ENCODE measurements at places on chromosomes 2 and 18.

DNA sequence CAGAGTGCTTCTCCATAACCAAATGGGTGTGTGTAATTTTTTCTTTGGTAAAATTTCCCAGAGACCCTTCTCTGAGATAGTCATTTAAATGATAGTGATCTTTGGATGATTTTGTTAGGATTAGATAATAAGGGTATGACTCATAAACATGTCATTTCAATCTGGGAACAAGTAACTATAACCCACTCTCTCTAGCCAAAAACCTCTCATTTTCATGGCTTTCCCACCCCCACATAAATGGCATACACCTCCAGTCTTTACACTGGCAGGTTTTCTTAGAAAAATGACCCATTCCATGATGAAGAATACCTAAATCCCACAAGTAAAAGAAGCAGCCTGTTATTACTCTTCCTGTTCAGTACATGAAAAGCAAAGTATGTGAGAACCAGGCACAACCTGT lies 572.0 kb upstream of the ZEB2 start:
- DNase-seq = no peak

GRCh38 chr2:238120463-238121298 lies 17.8 kb upstream of the KLHL30 start:
- no peak for DNase-seq

GRCh38 chr2:120833127-120833675 lies 97.5 kb downstream of the GLI2 start:
- no peak for DNase-seq

GRCh38 chr2:29159125-29159524 lies 43.9 kb downstream of the CLIP4 start:
- no peak for DNase-seq

DNA sequence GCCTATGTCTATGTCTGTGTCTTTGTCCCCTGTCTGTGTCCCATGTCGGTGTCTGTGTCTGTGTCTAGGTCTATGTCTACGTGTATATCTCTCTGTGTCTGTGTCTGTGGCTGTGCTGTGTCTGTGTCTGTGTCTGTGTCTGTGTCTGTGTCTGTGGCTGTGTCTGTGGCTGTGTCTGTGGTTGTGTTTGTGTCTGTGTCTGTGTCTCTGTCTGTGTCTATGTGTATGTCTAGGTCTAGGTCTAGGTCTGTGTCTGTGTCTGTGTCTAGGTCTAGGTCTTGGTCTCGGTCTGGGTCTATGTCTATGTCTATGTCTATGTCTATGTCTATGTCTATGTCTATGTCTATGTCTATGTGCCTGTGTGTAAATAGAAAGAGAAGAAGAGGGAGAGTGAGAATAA lies 11.9 kb downstream of the IL1R2 start:
- DNase-seq = no peak

- no peak for DNase-seq
Observed at GRCh38 chr18:70284976-70285620, 3.7 kb upstream of the SOCS6 start.

DNA sequence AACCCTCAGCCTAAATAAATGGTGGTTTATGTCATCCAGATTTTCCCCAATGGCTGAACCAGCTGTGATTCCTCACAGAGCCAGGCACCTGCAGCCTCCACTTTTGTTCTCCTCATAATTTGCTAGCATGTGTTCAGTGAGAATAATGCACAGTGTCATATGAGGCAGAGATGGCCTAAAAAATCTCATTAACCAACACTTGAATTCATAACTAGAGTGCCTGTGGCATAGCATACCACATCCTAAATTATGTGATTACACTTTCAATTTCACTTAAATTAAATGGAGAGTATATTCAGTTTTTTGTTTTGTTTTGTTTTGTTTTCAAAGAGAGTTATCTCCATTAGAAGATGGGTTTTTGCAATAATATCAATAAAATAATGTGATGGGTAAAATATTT lies 488.0 kb downstream of the CBLN2 start:
- no peak for DNase-seq

DNA sequence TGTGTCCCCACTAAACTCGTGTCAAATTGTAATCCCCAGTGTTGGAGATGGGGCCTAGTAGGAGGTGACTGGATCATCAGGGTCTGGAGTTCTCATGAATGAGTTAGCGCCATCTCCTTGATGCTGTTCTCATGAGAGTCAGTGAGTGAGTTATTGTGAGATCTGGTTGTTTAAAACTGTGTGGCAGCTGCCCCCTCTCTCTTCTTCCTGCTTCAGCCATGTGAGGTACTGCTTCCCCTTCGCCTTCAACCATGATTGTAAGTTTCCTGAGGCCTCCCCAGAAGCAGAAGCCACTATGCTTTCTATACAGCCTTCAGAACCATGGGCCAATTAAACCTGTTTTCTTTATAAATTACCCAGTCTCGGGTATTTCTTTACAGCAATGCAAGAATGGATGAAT lies 50.4 kb downstream of the AP1S3 start:
- no peak for DNase-seq

GRCh38 chr2:201779901-201780673 lies 646 bp downstream of the ALS2 start:
- peak; percentile 41 for DNase-seq

GRCh38 chr2:217797661-217798069 lies 205.1 kb downstream of the TNS1 start:
- no peak for DNase-seq

DNA sequence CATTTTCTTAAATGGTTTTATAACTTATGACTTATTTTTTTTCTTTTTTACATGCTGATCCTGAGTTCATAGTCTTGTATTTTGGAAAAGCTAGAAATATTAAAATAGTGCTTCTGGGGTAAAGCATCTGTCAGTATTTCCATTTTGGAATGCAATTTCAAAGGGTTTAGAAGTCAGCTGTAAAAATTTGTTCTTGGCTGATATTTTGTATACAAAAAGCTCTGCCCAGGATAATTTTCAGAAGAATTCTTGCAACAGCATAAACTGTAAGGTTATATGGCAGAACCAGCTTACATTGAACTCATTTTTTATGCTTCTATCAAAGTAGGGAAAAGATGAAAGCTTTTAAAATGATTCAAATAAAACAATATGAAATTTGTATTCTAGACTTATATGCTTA lies 97.4 kb downstream of the DIS3L2 start:
- DNase-seq = no peak

- no peak for DNase-seq
Observed at GRCh38 chr2:66303471-66303870, 131.5 kb upstream of the MEIS1 start.

DNA sequence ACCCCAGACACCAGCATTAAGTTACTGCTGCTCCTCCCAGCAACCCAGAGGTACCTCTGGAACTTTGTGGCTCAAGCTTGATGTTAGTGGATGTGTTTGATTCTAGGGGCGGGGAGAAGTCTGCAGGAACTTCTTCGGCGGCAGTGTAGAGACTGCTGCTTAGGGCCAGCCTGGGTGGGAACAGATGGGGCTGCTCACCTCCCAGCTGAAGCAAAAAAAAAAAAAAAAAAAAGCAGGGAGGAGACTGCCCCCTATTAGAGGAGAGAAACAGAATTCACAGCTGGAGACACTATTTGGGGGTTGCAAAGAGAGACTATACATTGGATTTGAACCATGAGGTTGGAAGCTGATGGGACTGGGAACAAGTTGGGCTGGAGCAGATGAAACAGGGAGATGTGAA lies 28.6 kb upstream of the FAM136A start:
- DNase-seq = no peak

DNA sequence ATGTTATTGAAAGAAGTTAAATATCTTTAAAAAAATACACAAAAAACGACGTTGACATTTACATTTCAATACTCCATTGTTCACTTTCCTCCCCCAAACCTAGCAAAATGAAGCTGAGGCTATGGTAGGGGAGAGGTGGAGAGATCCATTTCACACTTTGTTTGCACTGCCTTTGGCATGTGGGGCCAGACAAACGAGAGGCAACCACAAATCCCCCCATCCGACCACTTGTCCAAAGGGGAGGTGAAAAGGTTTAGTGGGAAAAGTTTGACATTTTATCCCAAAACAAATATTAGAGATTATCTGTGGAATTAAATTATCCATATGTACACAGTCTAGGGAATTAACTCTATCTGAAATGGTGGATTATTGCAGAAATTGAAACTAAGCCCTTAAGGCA lies 261.7 kb upstream of the FIGN start:
- no peak for DNase-seq

- no peak for DNase-seq
Observed at GRCh38 chr2:30590407-30590806, 143.4 kb downstream of the LCLAT1 start.

DNA sequence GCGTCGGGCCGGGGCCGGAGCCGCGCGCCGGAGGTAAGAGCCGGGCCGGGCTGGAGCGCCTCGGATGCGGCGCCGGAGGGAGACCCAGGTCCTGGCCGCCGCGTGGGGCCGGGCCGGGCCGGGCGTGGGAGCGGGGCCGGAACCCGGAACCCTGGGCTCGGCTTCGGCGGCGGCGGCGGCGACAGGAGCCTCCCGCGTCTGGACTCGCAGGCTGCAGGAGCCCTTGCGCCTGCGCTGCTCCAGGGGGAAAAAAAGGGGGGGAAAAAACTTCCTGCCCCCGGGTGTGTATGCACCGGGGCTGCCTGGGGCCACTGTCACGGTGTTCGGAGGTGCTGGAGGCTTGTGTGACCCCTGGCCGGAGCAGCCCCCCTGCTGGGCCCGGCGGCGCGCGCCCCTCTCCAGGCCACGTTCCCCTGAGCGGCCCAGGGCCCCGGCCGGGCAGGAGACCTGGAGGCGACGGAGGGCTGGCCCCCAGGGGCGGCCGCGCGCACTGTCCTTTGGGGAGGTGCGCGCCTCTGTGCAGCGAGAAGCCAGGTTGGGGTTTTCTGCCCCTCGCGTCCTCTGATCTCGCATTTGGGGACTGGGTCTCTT lies 864 bp downstream of the KLHL29 start:
- peak; percentile 41 for DNase-seq

DNA sequence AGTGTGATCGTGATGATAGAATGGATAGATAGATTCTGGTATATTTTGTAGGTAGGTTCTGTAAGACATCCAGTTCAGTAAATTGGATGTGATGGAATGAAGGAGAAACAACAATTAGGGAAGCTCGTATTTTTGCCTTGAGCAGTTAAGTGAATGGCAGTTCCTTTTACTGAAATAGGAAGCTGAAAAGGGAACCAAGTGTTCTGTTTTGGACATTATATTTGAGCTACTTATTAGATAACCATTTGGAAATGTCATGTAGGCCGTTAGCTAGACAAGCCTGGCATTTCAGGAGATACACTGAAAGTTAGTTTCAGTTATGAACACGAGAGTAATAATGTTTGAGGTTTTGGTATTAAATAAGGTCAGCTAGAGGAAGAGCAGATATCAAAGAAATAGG lies 41.5 kb downstream of the MARCHF7 start:
- no peak for DNase-seq

GRCh38 chr18:51811883-51812282 lies 528.1 kb upstream of the DCC start:
- peak; percentile 13 for DNase-seq

DNA sequence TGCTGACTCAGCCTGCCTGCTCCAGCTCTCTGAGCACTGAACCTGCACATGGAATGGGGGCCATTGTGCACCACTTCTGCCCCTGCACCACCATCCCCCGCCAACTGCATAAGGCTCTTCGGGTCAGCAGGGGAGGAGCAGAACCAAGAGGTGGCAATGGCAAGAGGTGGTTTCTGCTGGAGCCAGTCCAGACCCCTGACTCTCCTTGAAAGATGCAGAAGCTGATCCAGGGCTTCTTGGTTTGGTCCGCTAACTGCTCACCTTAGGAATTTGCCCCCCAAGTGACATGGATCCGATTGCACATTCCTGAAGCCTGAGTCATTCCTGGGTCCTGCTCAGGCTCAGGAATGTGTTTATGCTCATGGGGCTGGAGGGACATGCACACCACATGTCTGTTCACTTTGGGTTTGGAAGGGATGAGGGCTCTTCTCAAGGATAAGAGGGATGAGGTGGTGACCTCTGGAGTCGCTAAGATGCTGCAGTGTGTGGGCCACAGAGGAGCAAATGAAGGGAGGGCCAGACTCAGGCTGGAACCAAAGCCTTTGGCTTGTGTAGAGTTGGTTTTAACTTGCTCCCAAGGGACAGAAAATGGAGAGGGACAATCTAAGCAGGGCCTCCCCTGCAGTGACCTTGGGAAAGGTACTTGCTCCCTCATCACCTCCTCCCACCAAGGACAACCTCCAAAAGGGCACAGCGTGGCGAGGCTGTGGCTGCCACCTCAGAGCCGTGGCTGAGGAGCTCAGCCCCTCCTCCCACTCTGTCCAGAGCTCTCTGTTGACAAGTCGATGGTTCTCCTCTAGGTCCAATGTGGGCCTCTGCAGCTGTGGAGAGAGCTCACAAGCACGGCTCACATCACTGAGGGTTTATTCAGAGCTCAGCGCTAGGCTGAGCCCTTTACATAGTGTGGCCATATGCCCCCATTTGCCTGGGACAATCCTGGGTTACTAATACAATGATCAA lies 66.2 kb downstream of the HS1BP3 start:
- DNase-seq = no peak

DNA sequence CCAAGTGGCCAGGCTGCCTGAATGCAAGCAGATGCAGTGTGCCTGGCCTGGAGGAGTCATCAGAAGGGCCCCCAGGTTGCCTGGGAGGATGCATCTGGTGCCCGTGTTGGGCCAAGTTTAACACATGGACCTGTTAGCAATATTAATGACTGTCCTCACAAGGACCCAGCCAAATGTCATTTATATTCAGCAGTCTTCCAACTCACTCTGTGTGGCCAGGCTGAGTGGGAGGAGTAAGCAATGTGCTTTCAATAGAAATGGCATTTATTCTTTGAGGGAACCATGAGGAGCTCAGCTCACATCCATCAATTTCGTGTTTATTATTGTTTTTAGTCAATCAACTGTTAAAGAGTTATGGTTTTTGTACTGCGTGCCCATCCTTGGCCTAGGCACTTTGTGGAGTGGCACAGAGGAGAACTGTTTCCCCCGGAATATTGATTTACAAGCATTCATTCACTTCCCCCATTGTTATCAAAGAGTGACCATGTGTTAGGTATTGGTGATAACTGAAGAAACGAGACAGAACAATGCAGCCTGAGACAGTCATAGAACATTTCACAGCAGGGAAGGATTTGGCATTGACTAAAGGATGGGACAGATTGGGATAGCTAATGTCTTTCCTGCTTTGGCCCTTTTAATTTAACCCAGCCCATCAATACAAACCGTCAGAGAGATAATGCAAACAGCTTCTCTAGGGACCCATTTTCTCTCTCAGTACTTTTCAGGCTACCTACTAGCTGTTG lies 725.2 kb downstream of the TSN start:
- DNase-seq = no peak

GRCh38 chr2:234763002-234763873 lies 188.6 kb upstream of the SH3BP4 start:
- DNase-seq = no peak

DNA sequence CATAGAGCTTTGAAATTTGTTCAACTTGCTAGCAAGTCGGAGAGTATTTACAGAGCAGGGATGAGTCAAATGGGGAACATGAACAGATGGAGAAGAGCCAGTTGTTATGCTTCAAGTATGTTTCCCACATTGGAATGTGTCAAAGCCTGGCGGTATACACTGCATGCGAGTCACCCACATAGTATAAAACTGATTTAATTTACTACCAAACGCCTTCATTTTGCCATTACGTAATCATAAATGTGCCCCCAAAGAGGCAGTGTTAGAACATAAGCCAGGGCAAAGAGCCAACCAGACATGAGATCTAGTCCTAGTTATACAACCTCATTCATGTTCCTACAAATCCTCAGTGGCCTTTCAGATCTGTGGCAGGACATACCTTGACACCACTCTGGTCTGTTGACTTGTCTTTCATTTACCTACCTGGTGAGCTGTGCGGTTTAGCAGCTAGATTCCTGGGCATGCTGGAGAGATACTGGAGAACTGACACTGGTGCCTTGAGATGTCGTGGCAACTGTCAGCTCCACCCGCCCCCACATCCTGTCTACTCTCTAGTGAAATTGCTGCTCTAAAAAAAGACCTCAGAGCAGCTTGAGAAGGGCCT lies 21.7 kb upstream of the NRP2 start:
- DNase-seq = no peak

GRCh38 chr2:116747103-116747502 lies 1067.4 kb upstream of the DDX18 start:
- no peak for DNase-seq

Measured in WERI-Rb-1 (cell line).